ENCODE measurements at places on chromosomes 7 and 10. TPM values are rescaled to one million over a fixed set of nuclear protein-coding genes. Genes with fewer than 3 reads are reported as not detected.

The ERV3-1 gene
- 18.7 TPM for total RNA-seq

The STAMBPL1 gene
- 0.44 TPM for total RNA-seq

The ZFAND2A gene
- 25.5 TPM for total RNA-seq

The GDF2 gene
- total RNA-seq, result not detected

The SCIN gene
- total RNA-seq, result 0.13 TPM

The IQUB gene
- total RNA-seq, result 0.69 TPM

The SLC26A3 gene
- total RNA-seq, result not detected

The PLPP4 gene
- not detected for total RNA-seq

The ARF5 gene
- total RNA-seq, result 214 TPM

The FBXL13 gene
- total RNA-seq, result 0.87 TPM

The ZNF479 gene
- total RNA-seq, result not detected

The GPER1 gene
- 0.79 TPM for total RNA-seq

The METTL27 gene
- 3.1 TPM for total RNA-seq

The CYP26C1 gene
- total RNA-seq, result 0.30 TPM

The TRDMT1 gene
- 4.3 TPM for total RNA-seq

The PDGFA gene
- 87.3 TPM for total RNA-seq

The SEMA4G gene
- 0.84 TPM for total RNA-seq

The NACAD gene
- 1.3 TPM for total RNA-seq

The ITGA8 gene
- total RNA-seq, result 0.53 TPM

The ZNF783 gene
- 6.2 TPM for total RNA-seq

The RNF32 gene
- total RNA-seq, result 0.39 TPM

The TAS2R41 gene
- total RNA-seq, result not detected

The CDHR3 gene
- 0.30 TPM for total RNA-seq

The TSPAN33 gene
- 0.13 TPM for total RNA-seq

The CUZD1 gene
- 1.5 TPM for total RNA-seq

The MSS51 gene
- 0.40 TPM for total RNA-seq

The CASTOR2 gene
- 5.4 TPM for total RNA-seq

The CAMK1D gene
- total RNA-seq, result 1.4 TPM

The WEE2 gene
- total RNA-seq, result not detected

The GJD4 gene
- not detected for total RNA-seq

The AP1S1 gene
- total RNA-seq, result 198 TPM

The CDNF gene
- 0.44 TPM for total RNA-seq

Measured in mammary microvascular endothelial cell (primary cell).